ENCODE measurements at places on chromosomes 3 and 15.

DNA sequence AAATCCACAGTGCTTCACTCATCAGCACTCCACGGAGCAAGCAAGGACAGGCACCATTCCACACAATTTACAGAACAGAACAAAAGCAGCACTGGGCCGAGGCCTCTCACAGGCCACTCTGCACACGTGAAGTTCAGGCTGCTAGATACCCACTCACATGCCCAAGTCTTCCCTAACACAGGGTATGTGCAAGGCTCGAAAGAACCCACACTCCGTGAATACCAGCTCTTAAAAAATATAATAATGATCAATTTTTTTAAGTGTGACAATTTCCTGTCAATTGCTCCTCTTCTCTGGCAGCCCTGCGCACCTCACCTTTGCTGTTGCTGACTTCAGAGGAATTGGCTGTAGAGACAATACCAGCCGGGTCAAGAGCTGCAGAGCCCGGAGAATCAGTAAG lies 19.0 kb downstream of the XPC start:
- DNase-seq, result no peak

GRCh38 chr3:196003611-196004010 lies 78.3 kb downstream of the TFRC start:
- no peak for DNase-seq

- DNase-seq, result no peak
Observed at GRCh38 chr15:88538972-88539371, 7.5 kb downstream of the DET1 start.

- no peak for DNase-seq
Observed at GRCh38 chr3:115655761-115656282, 32.5 kb downstream of the GAP43 start.

GRCh38 chr3:57985176-57985983 lies 22.8 kb upstream of the FLNB start:
- DNase-seq, result no peak

DNA sequence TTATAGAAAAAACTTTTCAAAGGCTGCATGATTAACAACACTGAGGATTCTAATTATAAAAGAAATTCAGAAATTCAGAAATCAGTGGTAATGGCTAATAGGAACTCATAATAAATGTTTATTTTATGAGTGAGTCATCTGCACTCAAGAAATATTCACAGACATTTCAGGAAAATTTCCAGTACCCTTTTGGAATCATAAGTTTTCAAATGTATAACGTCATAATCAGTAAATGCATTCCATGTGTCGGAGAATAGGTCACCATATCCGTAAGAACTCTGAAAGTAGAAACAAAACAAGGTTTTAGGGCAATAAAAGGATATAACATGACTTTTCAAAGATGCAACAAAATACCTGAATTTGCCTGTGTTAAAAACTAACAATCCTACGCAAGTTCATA lies 24.7 kb downstream of the EOGT start:
- DNase-seq, result no peak

DNA sequence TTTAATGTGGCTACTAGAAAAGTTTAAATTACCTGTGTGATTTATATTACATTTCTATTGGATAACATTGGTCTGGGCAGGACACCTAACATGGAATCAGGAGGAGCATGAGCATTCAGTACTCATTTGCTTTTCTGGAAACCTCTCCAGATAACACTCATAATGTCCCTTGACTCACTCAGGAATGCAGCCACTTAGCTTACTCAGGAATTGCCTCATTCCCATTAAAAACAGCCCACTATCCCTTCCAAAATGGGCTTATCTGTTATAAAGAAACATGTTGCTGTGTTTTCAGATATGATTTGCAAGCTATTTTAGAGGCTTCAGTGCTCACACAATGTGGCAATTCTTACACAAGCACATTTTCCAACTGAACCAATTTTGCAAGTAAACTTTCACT lies 17.1 kb downstream of the GBE1 start:
- DNase-seq, result no peak

- no peak for DNase-seq
Observed at GRCh38 chr3:100269410-100270214, 8.8 kb downstream of the TBC1D23 start.

DNA sequence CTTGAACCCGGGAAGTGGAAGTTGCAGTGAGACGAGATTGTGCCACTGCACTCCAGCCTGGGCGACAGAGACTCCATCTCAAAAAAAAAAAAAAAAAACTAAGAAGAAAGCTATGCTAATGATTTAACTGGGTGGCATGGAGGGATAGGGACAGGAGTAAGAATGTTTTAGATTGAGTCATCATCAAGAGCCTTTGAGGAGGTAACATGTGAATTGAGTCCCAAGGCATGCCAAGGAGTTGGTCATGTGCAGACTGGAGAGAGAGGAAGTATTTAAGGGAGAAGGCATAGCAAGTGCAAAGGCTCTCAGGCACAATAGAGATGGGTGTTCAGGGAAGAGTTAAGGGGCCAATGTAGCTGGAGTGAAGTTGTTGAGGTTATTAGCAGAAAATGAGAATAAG lies 9.1 kb downstream of the BNC1 start:
- no peak for DNase-seq

DNA sequence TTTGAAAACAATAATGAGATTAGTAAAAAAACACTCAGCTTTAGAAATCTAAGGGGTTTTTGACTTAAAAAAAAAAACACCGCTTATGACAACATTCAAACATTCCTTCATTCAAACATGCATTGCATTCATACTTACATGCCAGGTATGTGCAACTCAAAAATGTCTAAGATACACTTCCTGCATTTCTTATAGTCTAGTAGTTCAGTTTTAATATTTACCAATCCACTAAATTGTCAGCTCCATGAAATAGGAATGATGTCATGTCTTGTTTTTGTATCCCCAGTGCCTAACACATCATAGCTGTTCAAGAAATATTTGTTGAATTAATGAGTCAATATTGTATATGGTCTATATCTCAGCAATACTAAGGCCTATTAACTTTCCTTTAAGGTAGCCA lies 51.7 kb downstream of the EIF4E3 start:
- DNase-seq, result no peak

GRCh38 chr3:4340411-4341335 lies 37.5 kb downstream of the SETMAR start:
- no peak for DNase-seq

GRCh38 chr3:55654123-55654760 lies 167.1 kb upstream of the WNT5A start:
- DNase-seq, result no peak

DNA sequence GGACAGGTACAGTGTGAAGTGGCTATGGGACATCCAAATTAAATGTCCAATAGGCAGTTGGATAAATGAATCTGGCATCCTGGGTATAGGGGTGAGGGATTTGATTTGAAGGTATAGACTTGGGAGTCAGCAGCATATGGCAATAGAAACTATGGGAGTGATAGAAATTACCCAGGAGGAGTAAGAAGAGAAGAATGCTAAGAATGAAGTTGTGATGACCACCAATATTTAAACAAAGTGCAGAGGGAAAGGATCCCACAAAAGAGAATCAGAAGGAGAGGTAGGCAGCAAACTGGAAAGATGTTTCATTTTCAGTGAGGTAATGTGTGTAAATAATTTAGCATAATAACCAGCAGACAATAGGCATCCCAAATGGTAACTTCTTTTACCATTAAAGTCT lies 13.8 kb upstream of the MSL2 start:
- DNase-seq, result no peak

DNA sequence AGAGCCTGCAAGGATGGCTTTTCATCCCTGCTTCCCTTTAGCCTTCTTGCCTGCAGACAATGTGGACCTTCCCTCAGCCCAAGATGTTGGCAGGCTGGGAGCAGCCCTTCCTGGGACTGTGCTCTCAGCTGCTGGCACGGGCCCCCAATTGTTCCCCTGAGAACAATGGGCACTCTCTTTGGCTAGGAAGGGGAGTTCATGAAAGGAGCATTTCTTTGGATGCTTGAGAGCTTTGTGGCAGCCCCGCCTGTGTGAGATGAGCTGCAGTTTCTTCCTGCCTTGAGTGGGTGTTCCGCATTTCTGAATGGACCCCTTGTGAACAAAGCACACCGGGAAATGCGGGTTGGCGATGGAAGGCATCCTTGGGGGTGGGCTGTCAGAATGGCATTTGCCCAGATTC lies 35.0 kb upstream of the BSN start:
- DNase-seq, result no peak

All from stimulated activated CD4-positive, alpha-beta T cell treated with anti-CD3 and anti-CD28 coated beads, TNF-alpha, amount 100 ng/mL, for 48 hours (primary cell).